HCT116 (cell line): ENCODE measurements at places on chromosomes 5 and 9.

- DNase-seq = no peak
Measured at GRCh38 chr9:119026120-119026519, 343.1 kb downstream of the BRINP1 start.

DNA sequence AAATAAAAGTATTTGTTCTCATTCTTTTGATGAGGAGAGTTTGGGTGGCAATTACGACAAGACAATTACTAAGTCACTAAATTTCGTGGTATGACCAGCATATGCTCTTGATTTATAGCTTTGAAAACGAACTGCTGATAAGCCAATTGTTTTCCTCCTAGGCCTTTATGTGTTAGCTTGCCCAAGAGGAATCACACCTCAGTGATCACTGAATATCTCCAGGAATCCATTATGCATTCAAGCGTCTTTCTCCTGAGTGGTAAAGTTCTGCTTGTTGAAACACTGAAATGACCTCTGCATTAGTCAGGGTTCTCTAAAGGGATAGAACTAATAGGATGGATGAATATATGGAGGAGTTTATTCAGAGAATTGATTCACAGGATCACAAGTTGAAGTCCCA lies 677.7 kb upstream of the MEF2C start:
- DNase-seq = no peak

DNA sequence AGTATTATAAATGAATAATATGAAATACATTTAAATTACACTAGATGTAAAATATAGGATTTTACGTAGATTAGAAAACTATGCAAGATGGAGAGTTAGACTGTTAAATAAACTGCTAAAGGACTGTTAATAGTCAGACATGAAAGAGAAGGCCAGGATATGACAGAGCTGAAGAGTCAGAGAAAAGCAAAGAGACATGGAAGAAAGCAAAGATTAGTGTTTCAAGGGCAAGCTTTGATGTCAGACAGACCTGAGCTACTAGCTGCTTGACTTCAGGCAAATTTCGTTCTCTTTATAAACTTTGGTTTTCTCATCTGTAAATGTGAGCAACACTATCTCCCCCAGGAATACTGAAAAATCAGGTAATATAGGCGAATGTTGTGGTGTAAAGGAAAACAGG lies 161.3 kb downstream of the RAPGEF6 start:
- DNase-seq = no peak

DNA sequence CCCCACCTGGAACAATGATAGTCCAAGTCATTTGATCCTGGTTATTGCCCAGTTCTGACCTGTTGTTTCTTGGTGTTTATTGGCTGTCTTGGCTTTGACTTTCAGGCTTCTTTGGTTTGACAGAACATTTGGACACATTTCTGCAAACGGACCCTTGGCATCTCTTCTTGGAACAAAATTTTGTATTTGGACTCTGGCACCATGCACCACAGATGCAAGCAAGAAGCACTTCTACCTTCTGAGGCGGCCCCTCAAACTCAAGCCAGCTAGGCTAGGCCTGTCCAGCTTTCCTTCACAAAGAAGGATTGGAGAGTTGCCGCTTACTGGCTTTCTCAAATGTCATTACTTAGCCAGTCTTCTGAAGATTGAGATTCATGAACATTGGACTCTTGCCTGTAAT lies 23.1 kb upstream of the FGF10 start:
- no peak for DNase-seq

DNA sequence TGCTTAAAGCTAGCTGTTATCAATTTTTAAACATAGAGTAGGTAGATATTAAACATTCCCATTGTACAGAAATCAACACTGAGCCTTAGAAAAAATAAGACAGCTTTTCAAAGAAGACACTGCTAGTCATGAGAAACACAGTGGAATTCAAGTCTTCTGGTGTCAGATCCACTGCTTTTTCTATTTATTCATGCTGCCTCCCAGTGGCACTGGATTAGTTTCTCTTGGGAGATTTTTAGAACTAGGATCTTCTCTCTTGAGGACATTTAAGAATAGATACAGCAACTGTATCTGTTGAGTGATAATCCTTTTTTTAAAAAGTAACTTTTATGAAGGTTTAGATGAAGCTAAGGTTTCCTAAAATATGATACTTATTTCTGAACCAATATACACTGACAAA lies 1635.4 kb upstream of the C9orf72 start:
- DNase-seq = no peak

DNA sequence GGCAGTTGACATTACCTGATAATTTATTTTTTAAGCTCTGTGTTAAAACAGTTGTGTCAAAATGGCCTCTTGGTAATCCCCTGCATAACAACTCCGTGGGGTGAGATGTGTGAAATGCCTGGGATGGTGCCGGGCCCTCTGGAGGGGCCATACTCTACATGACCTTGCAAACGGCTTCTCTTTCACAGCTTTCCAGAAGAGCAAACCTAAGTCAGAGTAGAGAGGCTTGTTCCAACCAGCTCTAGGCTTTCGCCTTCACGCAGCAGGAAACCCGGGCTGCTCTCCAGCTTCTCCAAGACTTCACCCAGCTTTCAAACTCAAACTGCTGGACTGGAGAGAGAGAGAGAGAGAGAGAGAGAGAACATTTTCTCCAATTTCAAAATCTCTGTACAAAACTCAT lies 120.1 kb downstream of the SNX18 start:
- DNase-seq = no peak

DNA sequence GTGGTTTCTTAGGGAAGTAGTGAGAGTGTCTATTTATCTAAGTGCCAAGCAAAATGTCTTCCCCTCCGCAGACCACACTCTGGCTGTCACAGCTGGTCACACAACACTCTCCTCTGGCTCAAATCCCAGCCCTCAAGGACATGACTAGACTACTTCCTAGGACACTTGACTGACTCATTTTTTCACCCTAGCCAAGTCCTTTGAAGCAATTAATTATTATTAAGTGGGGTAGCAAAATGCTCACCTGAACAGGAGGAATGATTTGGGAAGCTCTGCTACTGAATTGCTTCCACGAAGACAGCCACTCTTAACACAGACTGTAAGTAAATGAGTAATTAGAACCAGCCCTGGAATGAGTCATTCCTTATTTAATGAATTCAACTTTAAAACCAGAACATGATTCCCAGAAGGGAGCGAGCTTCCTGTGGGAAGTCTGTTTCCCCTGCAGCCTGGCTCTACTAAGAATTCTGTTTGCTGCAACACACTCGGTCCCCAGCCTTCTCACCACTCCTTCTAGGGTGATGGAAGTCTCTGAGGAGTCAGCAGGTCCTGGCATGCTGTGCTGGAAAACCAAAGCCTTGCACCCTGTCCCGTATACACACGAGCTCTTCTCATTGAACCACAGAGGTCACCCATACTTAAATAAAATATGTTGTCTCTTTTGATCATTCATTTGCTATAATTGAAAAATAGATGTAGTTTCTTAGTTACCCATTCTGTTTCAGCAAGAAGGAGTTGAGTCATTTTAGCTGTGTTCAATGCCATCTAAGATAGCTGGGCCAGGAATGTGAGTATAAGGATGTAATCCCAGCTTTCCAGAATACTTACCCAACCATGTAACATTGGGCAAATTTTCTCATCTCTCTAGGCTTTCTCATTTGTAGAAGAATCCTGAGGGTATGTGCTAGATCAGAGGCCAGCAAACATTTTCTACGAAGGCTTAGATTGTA lies 218.6 kb upstream of the RASEF start:
- no peak for DNase-seq

DNA sequence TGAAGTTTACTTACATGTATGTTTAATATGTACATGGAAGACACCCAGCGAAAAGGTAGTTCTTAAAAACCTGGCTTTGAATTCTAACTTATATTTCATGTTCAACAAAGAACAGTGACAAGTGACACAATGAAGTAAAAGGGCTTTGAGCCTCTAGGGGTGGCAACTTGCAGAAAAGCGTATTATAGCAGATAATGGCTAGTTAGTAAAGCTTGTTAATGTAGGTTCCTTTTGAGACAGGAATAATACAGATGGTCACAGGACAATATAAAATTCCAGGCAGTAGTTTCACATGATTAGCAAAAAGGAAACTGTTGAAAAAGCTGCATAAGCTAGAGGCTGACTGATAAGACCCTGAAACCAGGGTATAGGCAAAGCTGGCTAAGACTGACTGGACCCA lies 132.4 kb upstream of the FTMT start:
- no peak for DNase-seq

- DNase-seq = no peak
Measured at GRCh38 chr5:96562614-96563013, 99.6 kb upstream of the CAST start.

GRCh38 chr9:107036367-107036766 lies 173.4 kb downstream of the ZNF462 start:
- no peak for DNase-seq

DNA sequence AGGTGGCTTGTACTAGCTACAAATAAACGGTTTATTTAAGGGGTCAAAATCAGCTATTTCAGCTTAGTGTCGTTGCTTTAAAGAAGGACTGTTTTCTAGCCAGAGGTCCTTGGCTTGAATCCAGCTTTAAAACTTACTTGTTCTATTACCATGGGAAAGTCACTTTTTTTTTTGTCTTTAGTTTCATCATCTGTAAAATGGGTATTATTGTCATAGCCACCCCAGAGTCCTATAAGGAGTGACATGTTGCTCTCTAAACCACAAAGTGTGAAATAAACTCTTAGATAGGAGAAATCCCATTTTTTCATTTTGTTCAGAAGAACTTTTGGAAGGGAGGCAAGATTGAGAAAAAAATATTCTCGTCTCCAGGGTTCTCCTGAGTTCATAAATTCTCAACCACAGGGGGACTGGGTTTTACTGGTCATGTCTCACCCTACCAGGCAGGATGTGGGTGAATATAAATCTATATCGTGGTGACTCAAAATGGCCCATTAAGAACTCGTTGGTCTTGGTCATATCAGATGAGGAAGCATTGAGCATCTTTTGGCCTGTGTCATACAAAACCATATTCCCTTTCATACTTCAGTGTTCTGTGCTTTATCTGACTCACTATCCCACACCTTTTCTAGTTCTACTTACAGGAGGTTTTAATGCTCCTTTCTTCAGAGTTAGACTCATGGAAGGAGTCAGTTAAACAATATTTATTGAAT lies 202.7 kb upstream of the NR3C1 start:
- no peak for DNase-seq

GRCh38 chr5:15013654-15014463 lies 142.3 kb upstream of the ANKH start:
- peak; percentile 58 for DNase-seq

DNA sequence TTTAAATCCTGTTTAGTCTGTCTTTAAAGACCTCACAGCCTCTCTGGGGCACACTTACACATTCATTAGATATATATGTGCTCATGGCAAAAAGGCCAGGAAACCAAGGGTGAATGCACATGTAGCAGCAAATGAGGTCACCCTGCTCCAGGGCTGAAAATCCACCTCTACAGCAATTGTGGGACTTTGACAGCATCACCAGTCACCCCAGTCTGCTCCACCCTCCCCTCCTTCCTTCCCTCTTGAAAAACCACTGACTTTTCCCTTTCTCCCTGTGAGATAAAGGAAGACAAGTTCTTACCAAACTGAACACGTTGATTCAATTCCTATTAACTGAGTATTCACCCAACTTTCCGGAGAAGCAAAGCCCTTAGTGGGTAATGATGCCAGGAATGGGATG lies 15.2 kb upstream of the SH3RF2 start:
- no peak for DNase-seq

- no peak for DNase-seq
Measured at GRCh38 chr5:95969651-95970358, 8.2 kb upstream of the ELL2 start.

GRCh38 chr9:19174127-19174912 lies 47.0 kb upstream of the PLIN2 start:
- DNase-seq = peak; percentile 34

DNA sequence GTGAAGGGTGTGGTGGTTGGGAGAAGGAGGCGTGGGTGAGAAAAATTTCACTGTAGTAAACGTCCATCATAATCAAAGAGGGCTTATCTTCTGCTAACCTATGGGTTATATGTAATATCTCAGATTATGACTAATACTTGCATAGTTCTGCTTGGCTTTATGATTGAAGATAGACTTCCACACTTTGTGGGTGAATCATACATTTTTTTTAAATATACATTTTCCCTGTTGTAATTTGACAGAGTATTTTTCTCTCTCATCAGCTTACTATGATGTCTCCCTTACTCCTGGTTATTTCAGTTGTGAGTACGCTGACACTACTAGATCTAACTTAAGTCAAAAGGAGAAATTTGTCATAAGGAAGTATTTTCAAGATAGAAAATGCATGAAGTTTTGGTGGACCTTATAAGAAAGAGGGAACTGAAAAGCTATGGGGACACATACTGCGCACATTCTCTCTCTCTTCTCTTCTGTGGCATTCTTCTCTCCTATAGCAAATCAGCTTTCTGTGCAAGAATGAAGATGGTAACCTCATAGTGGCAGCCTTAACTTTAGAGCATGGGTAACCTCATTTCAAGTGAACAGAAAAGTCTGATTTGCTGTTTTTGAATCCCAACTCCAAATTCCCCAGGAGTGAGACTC lies 4.9 kb upstream of the JAK2 start:
- no peak for DNase-seq

DNA sequence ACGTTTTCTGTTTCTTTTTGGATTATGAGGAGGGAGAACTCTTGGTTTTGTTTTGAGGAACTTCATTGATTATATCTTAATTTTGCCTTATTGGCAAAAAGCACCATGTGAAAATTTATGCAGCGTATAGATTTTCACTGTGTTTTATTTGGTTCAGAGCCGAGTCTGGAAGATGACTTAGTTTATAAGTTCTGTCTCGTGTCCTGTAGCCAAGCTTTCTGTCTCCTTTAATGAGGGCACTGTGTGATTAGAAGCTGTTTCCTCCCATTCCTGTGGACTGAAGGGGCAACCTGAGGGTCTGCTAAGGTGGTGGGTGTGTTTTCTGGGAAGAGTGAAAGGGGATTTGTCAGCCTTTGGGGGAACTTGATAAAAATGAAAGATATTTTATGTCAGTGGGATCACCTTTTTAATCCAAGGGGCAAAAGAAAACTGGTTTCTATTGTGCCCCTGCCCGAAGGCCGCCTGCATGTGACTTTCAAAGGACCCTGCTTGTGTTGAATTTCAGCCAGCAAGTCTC lies 262.1 kb downstream of the FANCC start:
- DNase-seq = no peak
